Kidney (tissue), 22 donors: ENCODE measurements at places on chromosomes 3 and 15. TPM values are rescaled to one million over a fixed set of nuclear protein-coding genes. Genes with fewer than 3 reads are reported as not detected.

PAK2 gene
- 13.4 TPM for polyA plus RNA-seq

- H3K4me3 ChIP-seq: no peak overlapping the region
- H3K36me3 ChIP-seq: no peaks in the 10 kb centered on the region
- DNase-seq: peak; percentile 29
- no peaks in the 10 kb centered on the region for H3K27me3 ChIP-seq
- H3K27ac ChIP-seq: no peak overlapping the region
Measured at GRCh38 chr3:109081746-109082510, 36.0 kb downstream of the MORC1 start.

DNA sequence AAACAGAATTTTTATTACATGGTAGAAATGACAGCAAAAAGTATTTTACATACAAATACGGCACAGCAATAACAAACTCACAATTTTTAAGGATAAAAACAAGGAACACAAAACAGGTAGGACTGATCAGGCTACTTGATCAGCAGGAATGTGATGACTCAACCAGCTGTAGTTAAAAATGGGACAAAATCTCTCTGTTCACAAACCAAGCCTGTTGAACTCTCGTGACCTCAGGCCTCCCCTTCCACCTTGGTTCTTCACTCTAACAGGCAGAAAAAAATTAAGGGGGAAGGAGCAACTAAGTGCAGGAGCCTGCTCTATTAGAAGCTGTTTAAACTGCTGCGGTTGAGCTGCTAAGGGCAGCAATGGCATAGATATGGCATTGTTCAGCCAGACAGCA, 18.7 kb downstream of the FBXL22 start:
- H3K27me3 ChIP-seq: no peaks in the 10 kb centered on the region
- H3K4me3 ChIP-seq: no peak overlapping the region
- peak overlapping the region; percentile 37 for H3K27ac ChIP-seq

C3orf49 gene
- not detected for polyA plus RNA-seq

ZKSCAN7 gene
- polyA plus RNA-seq: 2.2 TPM

DNA sequence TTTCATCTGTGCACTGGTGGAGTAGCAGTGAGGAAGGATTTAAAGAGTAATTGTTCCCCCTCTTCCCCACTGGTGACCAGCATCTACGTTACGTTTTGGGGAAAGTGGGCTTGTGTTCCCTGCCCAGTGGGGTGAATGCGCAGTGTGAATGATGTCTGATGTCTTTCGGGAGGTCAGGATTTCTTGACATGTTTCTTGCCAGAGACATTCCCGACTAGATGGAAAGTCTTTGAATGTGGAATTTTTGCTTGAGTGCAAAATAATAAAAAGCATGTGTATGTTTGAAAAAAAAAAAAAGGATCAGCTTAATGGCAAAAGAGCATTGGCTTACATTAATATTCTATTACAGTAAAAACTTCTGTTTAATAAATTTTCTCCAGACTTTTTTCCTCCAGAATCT, 632.2 kb downstream of the FOXP1 start:
- H3K27me3 ChIP-seq: no peaks in the 10 kb centered on the region
- H3K4me1 ChIP-seq: no peaks in the 10 kb centered on the region

DNA sequence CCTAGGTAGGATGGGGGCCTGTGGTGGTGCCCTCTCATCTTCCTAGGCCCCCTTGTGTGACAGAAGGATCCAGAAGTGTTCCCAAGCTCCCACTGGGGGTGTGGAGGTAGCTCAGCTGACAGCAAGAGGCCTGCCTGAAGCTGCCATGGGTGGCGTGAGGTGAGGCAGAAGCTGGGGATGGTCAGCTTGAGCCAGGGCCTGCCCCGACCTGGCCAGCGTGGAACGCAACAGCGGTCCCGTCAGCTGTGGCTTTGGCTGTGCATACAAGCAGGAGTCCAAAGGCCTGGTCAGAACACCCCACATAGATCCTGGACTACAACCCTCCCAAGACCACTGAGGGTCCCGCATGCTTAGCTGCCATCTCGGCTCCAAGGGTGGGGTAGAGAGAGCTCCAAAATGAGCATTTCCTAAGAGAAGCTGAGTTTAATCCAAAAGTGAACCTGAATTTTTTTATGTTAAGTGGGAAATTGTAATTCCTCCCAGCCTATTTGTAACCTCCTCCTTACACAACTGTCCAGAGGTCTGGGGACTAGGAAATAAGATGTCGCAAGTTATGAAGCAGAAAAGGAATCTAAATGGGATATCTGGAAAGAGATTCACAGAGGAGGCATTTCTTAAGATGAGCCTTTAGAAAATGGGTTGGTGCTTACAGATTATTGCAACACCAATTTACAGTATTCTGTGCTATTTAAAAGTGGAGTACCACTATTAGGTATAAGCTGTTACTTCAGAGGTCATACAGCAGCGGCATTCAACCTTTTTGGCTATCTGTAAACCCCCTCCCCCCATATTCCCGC, 9.9 kb upstream of the PLA2G4D start:
- H3K27me3 ChIP-seq: no peaks in the 10 kb centered on the region
- DNase-seq: no peak
- H3K36me3 ChIP-seq: no peaks in the 10 kb centered on the region
- peaks cover 3% of the 10 kb centered on the region for H3K4me1 ChIP-seq

GP5 gene
- polyA plus RNA-seq: not detected

CLDN16 gene
- polyA plus RNA-seq: 28.4 TPM

DNA sequence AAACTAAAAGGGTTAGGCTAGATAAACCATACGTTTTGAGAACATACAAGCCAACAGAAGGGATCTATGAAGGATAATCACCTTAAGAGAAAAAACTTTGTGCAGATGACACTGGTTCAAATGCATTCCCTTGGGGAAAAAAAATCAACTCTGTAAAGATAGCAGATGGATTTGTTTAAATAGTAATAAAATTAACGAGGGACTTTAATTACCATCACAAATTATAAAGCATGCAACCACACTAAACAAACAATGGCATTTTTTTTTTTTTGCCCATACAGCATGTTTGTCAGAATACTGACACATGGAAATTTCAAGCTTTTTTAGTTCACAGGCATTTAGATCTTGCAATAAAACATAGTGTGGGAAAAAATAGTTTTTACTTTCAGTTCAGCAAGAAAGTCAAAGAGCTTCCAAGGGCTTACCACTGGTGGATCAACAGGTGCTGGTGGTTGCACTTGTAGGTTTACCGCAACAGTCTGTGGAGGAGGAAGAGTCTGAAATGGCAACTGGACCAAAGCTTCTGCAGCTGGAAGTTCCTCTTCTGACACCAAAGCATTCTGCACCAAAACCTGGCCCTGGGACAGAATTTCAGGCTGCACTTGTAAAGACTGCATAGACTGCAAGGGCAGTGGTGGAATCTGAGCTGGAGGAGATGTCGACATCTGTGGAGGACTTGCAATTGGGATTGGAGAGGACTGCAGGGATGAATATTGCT, 53.1 kb downstream of the PHC3 start:
- no peak for DNase-seq
- no peak overlapping the region for H3K4me3 ChIP-seq
- H3K36me3 ChIP-seq: peaks cover 14% of the 10 kb centered on the region
- H3K27ac ChIP-seq: no peak overlapping the region
- no peaks in the 10 kb centered on the region for H3K27me3 ChIP-seq

DNA sequence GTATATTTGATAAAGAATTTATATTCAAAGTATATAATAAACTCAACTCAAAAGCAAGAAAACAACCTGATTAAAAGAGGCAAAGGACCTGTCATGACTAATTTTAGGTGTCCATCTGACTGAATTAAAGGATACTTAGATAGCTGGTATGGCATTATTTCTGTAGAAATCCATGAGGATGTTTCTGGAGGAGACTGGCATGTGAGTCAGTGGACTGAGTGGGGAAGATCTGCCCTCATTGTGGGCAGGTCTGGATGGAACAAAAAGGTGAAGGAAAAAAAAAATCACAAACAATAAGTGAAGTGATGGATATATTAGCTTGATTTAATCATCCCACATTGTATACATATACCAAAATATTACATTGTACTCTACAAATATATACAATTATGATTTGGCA, 16.6 kb downstream of the ANKRD28 start:
- no peak overlapping the region for H3K27ac ChIP-seq
- DNase-seq: no peak
- H3K4me3 ChIP-seq: no peak overlapping the region
- H3K27me3 ChIP-seq: no peaks in the 10 kb centered on the region
- no peaks in the 10 kb centered on the region for H3K36me3 ChIP-seq
- H3K4me1 ChIP-seq: no peaks in the 10 kb centered on the region

- H3K27ac ChIP-seq: no peak overlapping the region
- DNase-seq: no peak
- H3K4me3 ChIP-seq: no peak overlapping the region
- H3K4me1 ChIP-seq: no peaks in the 10 kb centered on the region
- no peaks in the 10 kb centered on the region for H3K27me3 ChIP-seq
Measured at GRCh38 chr3:52763466-52763865, 7.3 kb downstream of the NEK4 start.

P2RY13 gene
- polyA plus RNA-seq: 0.71 TPM

TOP2B gene
- polyA plus RNA-seq: 55.0 TPM

- H3K4me1 ChIP-seq: no peaks in the 10 kb centered on the region
- H3K36me3 ChIP-seq: peaks cover 3% of the 10 kb centered on the region
- H3K27ac ChIP-seq: no peak overlapping the region
- DNase-seq: no peak
Measured at GRCh38 chr3:130950641-130951040, 56.8 kb downstream of the ATP2C1 start.

ONECUT1 gene
- not detected for polyA plus RNA-seq

DNA sequence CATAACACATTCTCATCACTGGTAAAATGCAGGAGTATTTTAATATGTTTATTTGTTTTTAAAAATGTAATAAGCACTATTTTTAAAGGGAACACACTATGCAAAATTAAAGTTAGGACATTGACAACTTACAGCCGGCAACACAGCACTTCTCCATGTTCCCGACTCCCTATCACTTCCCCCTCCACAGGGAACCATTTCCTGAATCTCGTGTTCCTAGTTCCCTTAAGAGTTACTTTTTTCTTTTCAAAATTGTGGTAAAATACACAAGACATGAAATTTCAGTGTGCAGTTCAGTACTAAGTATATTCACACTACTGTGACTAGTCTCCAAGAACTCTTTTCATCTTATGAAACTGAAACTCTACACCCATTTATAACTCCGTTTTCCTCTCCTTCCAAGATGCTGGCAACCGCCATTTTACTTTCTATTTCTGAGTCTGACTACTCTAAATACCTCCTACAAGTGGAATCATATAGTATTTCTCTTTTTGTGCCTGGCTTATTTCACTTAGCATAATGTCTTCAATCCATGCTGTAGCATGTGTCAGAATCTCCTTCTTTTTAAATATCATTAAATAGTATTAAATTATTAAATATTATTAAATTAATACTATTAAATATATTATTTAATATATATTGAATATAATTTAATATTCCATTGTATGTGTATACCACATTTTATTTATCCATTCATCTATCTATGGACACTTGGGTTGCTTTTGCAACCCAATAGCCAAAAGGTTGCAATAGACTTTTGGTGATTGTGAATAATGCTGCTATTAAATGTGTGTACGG, 25.9 kb upstream of the UBE2Q2 start:
- DNase-seq: no peak
- H3K4me1 ChIP-seq: no peaks in the 10 kb centered on the region
- no peaks in the 10 kb centered on the region for H3K27me3 ChIP-seq
- H3K4me3 ChIP-seq: peak overlapping the region; percentile 15

GRCh38 chr3:169310184-169310939, 353.1 kb downstream of the MECOM start:
- no peak for DNase-seq
- no peaks in the 10 kb centered on the region for H3K36me3 ChIP-seq
- no peaks in the 10 kb centered on the region for H3K4me1 ChIP-seq
- H3K4me3 ChIP-seq: no peak overlapping the region
- H3K27me3 ChIP-seq: no peaks in the 10 kb centered on the region

DNA sequence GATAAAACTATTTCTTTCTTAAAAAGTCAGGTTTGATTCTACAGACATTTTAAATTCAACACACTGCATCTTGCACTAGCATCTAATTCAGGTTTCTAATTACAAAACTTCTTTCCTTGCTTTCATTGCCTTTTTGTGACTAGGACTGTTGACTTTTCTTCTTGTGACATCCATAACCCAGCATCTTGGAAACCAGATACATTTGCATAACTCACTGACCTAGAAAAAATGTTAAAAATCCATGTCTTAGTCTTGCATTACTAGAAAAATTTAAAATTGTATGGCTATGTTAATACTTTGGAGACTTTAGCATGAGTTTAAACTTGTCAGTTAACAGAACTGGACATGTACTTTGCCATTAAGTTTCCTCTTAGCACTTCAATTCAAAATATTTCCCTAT, 72.7 kb downstream of the DTWD1 start:
- H3K4me1 ChIP-seq: no peaks in the 10 kb centered on the region
- H3K27me3 ChIP-seq: no peaks in the 10 kb centered on the region

DNA sequence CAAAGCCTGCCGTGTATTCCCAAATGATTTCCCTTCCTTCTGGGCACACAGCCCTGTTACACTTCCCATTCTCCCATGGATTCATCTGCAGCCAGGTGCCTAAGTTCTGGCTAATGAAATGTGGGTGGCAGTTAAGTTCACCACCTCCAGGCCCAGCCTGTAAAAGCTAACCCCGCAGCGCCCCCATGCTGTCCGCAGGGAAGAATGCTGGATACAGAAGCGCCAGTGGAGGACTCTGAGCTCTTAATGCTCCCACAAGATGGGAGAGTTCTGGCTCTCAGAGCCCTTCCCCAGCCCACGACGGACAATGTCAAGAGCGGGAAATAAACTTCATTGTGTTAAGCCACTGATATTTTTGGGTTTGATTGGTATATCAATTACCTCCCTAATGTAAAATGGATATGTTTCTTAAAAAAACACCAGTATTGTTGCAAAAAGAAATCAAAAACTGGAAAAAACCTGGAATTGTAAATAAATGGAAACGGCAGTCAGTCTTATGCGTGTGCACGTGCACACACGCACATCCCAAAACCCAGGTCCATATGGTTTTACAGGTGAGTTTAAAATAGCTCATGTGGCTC, 37.7 kb upstream of the FGD5 start:
- no peak overlapping the region for H3K4me3 ChIP-seq
- H3K27me3 ChIP-seq: no peaks in the 10 kb centered on the region
- H3K36me3 ChIP-seq: no peaks in the 10 kb centered on the region
- H3K27ac ChIP-seq: no peak overlapping the region
- DNase-seq: peak; percentile 59
- H3K4me1 ChIP-seq: no peaks in the 10 kb centered on the region
